ENCODE measurements at places on chromosomes 7 and 10. TPM values are rescaled to one million over a fixed set of nuclear protein-coding genes. Genes with fewer than 3 reads are reported as not detected.

- no peak for DNase-seq
These were observed 27.1 kb downstream of the RBM17 start for GRCh38 chr10:6115824-6116350.

GRCh38 chr10:114767101-114767985 lies 54.2 kb upstream of the FHIP2A start:
- DNase-seq, result no peak

DNA sequence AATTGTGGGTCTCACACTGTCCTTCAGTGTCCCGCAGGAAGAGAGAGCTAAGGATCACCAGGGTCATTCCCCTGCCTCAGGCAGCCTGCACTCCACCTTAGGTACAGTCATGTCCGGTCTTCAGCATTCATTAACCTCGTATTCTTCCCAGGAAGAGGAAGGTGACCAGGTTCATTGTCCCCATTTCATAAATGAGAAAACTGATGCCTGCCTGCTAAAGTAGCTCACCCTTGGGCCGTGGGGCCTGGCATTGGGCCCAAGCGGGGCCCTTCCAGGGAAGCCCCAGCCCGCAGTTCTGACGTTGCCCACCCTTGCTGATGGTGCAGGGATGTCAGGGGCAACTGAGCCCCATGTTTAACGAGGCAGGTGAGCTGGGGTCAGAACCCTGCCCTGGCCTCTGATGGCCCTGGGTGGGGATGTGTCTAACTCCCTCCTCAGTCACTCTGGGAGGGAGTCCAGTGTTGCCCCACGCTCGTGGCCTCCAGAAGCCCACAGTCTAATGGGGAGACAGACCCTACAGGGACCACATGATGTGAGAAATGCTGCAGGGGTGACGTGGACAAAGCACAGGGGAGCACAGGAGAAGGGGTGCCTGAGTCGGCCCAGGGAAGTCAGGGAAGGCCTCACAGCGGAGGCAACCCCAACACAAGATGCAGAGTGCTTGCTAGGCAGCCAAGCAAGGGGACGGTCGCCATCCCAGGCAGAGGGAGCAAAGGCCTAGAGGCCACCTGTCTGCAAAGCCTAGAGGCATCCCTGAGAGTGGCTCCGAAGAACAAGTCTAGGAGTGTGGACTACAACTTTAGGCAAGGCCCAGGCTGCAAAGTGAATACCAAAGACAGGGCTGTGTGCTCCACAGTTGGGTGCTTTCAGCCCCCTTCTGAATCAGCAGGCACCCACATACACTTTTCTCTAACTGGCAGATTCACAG lies 25.1 kb downstream of the DDIT4 start:
- no peak for DNase-seq

DNA sequence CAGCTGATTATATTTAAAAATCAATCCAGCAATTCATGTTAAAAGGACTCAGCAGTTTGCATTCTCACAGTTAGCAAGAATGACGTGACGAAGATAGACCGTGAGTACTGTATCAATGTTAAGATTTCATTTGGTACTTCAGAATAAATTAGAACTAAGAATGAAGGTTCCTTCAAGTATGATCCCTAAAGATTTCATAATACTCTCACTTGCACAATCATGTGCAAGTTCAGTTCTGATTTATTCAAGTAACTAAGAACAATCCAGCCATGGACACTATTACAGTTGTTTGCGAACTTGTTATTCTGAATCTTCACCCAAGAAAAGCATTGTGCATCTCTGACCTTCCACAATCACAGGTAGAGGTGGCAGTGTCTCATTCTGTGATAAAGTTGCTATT lies 7.7 kb downstream of the RHEB start:
- DNase-seq, result no peak

Gene ARHGAP12
- 12.0 TPM for total RNA-seq

DNA sequence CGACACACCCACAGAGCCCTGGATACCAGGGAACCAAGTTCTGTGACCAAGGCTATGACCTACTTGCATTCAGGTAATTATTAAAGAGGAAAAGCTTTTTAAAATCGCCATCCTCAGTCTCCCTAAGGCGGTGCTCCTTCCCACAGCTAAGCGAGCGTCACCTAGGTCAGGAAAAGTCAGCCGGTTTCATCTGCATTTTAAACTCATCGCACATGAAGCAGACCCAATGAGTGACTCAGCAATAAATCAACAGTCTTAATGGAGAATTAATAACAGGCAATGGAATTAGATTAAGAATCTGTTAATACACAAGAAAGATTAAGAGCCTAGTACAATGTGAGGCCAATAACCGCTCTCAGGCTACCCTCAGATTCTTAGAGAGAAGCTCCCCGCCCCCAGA lies 59.2 kb downstream of the HSPA12A start:
- DNase-seq, result no peak

Gene OPN1SW
- not detected for total RNA-seq

GRCh38 chr7:113452245-113452644 lies 333.9 kb upstream of the SMIM30 start:
- no peak for DNase-seq

DNA sequence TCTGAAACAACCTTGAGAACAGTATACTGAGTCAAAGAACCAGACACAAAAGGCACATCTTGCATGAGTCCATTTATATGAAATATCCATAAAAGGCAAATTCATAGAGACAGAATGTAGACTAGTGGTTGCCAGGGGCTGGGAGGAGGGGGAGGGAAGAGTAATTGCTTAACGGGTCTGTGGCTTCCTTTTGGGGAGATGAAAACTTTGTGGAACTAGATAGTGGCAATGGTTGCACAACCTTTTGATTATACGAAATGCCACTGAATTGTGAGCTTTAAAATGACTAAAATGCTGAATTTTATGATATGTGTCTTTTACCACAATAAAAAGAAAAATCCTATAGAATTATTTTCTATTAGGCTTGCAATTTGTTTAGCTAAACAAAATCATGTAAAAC lies 16.8 kb downstream of the ADRB1 start:
- DNase-seq, result no peak

DNA sequence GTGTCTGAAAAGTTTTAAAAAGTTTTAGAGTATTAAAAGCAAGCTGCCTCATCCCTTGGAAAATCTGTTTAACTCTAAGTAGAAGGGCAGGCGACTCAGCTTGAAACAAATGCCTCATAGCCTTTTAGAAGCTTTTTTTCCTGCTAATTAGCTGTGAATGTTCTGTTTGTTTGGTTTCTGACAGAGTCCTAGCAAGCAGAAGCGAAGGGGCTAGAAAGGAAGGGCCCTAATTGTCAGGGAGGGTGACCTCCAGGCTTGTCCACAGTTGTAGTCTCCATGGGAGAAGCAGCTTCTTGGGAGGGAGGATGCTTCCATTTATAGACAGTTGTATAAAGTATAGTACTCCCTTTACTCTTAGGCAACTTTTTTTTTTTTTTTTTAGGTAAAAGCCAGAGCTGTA lies 90.9 kb downstream of the DNAJC1 start:
- DNase-seq, result no peak

Gene MYL10
- total RNA-seq, result not detected

DNA sequence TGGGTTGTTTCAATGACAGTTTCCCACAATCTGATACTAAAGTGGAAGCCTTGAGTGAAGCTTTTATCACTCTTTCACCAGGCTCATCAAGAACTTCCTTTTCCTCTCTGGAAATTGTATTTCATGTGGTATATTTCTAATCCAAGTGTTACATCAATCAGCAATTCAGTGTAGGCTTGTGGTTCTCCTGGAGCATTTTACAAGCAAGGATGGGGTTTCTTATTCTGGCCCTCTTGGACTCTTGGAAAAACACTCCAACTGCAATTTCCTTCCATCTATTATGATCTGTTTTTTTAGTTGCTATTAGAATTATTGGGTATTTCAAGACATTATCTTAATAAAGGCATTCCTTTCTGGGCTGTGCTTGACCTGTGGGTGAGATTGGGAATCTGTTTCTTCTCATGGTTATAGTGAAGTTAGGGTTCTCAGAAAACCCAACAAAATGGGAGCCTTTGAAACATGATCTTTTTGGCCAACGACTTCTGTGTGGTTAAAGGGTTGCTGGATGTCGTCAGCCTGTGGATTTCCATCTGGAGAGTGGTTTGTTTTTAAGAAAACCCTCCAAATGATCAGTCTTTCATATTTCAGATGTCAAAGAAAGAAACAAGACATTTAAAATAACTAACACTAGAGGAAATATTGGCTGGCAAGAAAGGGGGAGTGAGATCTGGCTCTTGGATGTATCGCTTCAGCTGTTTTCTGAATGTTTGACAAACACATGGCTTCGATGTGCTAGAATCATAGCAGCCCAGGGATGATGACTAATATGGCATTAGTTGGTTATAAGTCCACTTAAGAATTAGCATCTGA lies 540.2 kb downstream of the LRMDA start:
- DNase-seq, result no peak

DNA sequence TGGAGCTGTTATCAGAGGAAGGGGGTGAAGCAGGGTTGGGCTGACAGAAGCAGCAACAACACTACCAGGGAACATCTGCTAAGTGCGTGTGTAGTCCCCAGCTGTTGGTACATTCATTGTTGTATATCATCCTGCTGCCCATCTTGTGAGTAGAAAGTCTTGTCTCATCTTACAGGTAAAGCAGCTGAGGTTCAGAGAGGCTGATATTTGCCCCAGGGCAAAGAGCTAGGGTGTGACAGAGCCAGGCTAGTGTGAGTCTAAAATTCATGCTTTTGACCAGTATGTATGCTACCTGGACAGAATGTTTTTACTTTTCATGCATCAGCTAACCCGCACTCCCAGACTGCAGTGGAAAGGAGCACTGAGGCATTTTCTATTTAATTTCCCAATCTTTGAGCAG lies 221.6 kb downstream of the STK31 start:
- no peak for DNase-seq

All from activated CD4-positive, alpha-beta memory T cell treated with anti-CD3 and anti-CD28 coated beads, Interleukin-2, amount 10 ng/mL, durations not matched to agents 7 days and 5 days (primary cell).